ENCODE measurements at places on chromosomes 13 and 19.
A peak's percentile ranks its signal among the peaks of the same experiment; 100 is the strongest.

- no peak for DNase-seq
Observed at GRCh38 chr13:35552172-35552844, 75.8 kb upstream of the MAB21L1 start.

GRCh38 chr13:52411629-52412028 lies 5.7 kb upstream of the THSD1 start:
- no peak for DNase-seq

GRCh38 chr13:31686670-31687425 lies 52.5 kb upstream of the RXFP2 start:
- DNase-seq: no peak

GRCh38 chr19:50300814-50301606 lies 28.2 kb downstream of the KCNC3 start:
- no peak for DNase-seq

GRCh38 chr13:68690567-68690966 lies 1417.1 kb upstream of the ATXN8OS start:
- DNase-seq: no peak

GRCh38 chr13:93690139-93690538 lies 463.5 kb downstream of the GPC6 start:
- DNase-seq: peak; percentile 3

GRCh38 chr19:23481043-23481442 lies 85.8 kb upstream of the ZNF91 start:
- no peak for DNase-seq

- no peak for DNase-seq
Observed at GRCh38 chr13:23777575-23777870, 111.7 kb downstream of the MIPEP start.

DNA sequence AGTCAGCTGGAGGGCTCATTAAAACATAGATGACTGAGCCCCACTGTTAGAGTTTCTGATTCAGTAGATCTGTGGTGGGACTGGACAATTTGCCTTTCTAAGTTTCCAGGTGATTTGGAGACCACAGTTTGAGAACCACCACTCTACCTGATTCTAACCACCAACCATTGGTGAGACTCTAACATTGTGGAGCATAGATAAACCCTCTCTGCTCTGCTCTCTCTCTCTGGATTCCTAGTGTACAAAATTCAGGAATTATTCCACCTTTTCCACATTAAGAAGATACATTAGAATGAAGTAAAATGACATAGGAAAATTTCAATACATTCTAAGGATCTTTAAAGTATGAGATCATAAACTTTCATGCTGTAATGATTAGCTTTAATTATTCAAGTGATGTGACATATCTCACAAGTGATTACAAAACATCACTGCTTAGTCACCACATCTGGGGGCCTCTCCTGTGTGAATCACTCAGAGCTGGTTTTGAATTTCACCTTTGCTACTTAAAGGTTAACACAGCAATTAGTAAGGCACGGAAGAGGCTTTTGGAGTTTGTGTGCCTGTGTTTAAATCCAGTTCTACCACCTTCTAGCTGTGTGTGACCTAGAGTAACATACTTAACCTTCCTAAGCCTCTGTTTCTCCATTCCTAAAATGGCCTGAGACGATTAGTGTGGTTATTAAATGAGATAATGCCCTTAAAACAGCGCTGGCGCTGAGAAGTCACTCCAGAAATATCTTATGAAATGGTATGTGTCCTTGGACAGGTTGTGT lies 78.5 kb upstream of the NBEA start:
- DNase-seq: no peak

- no peak for DNase-seq
Observed at GRCh38 chr13:51771418-51772104, 32.4 kb downstream of the DHRS12 start.

DNA sequence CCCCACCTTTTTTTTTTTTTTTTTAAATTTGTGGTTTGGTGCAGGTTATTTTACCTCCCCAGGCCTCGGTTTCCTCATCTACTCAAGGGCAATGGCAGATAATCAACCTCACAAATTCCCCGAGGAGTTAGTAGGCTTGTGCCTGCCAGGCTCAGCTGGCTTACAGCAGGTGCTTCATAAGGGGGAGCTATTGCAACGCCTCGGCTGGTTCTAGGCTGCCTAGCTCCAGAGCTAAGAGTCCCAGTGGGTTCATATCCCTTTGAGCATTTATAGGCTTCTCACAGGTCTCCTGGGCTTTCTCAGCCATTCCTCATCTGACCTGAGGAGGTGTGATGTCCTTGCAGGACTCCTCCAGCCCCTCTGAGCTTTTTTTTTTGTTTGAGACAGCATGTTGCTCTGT lies 10.6 kb downstream of the BCKDHA start:
- DNase-seq: no peak

Data from KG1 (cell line).